ENCODE measurements at places on chromosomes 3 and 15.

DNA sequence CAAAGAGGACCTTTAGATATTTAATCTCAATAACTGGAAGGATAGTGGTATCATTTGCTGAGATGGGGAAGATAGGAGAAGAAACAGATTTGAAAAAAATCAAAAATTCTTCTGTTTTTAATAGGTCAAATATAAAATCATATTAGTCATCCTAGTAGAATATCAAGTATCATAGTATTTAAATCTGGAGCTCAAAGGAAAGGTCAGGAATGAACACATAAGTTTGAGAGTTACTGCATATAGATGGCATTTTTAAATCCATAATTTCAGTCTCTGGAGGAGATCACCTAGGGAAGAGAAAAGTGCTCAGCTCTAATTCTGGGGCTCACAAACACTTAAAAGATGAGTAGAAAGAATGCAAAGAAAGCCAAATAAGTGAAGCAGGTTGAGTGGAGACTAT, 24.9 kb upstream of the CFAP20DC start:
- no peak for DNase-seq

GRCh38 chr3:131505421-131505820, 2.6 kb upstream of the MRPL3 start:
- DNase-seq = no peak

DNA sequence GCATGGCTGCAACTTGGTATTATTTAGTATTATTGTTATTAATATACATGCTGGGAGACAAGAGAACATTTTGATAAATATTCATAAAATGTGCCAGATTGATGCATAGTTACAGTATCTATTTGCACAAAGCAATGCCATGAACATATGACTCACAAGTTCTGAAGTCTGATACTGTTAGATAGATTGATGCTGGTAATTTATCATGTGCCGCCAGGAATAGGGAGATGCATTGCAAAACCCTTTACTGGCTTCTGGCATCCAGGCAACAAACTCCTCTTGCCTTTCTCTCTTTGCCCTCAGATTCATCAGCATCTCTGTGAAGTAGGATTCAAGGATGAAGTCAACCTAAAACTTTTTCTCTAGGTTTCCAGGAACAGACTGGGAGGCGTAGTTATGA, 41.0 kb upstream of the SLC25A26 start:
- no peak for DNase-seq

DNA sequence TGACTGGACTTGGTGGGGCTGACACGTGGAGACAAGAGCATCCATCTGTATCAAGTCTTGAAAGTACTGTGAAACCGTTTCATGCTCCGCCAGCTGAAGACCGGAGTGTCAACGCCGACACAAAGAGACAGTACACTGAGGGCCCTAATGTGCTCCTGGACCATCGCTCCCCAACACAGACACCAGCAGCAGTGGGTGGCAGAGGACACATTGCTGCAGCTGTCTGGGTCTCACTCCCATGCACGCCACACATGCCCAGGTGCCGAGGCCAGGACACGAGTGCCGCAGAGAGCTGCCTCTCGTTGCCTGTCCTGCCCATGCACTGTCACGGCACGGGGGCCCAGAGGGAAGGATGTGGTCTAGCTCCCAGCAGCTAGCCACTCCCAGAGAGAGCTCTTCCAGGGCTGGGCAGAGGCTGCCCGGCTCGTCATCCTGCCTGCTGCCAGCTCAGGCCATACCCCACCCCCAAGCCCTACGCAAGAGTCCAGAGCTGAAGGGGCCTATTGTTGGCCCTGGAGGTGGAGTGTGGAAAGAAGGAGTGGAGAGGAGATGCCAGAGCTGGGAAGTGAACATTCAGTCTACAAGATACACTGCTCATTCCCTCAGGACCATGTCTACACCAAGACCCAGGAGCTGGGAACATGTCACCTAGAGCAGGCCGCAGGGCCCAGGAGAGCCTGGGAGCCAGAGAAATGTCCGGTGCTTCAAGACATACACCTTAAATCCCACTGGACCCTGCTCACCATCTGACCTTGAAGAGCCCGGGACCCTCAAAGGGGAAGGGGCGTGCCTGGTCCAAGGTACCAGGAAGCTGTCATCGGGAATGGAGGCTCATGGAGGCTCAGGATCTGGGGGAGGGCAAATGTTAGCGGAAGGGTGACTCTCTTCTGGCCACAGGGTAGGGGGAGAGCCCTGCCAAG, 7.7 kb downstream of the TNK2 start:
- no peak for DNase-seq

DNA sequence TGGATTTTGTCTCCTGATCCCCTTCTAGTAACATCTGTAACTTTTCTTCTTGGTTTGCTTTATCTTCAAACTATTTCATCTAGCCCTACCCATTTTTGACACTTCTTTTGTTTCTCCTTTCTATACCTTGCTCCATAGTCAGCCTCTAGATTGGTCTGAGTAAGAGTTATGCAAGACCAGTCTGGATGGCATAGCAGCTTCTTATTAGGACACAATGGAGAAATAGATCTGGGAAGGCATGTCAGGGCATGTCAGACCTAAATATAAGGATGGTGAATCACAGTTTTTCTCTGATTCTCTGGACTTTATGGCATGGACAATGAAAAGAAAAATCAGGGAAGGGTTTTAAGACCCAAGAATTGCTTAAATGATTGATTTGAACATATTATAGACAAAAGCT, 452.5 kb downstream of the RAP2B start:
- DNase-seq = no peak

DNA sequence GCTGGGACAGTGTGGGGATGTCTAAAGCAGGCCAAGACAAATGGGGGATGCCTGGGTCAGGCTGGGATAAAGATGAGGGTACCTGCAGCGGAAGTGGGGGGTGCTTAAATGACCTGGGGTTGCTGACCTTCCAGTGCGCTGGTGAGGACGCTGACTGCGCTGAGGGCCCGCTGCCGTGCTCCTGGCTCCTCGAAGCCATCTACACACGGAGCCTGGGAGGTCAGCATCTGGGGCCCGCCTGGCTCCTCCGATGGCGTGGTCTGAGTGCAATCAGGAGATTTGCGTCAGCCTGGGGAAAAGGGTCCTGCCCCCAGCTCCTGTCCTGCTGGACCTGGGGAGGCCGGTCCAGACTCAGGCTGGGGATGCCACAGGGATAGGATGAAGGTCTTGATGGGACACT, 50.7 kb downstream of the SCN5A start:
- DNase-seq = no peak

DNA sequence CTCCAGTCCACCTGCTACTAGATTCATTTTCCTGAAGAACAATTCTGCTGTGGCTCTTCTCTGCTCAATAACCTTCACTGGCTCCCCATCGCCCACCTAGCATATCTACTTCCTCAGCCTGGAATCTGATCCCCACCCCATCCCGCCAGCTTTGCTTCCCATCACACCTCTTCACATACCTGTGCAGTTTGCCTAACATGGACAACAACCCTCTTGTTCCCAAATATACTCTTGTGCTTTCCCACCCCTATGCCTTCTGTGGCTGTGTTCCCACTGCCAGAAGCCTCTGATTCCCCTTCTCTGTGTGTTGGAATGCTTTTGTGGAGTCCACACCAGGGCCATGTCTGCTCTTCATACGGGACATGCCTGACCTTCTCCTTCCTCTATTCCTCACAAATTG, 29.5 kb downstream of the CMTM7 start:
- DNase-seq = no peak

GRCh38 chr15:78312536-78312935, 13.1 kb upstream of the SKIC8 start:
- no peak for DNase-seq

DNA sequence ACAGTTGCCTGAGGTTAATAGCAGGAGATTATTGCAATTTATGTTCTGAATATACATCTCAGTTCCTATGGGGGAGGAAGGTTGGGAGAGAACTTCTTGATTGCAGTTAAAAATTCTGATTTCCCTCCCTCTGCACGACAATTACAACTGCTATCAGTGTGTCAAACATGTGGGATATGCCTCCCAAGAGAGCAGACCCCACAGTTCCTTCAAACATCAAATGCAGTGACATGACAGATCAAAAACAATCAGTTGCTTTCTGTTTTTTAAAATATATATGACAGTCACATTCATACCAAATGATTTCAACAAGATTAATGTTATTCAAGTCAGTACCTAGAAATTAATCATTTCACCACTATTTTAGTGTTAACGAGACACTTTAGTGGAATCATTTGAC, 639.0 kb downstream of the EDEM1 start:
- DNase-seq = no peak

DNA sequence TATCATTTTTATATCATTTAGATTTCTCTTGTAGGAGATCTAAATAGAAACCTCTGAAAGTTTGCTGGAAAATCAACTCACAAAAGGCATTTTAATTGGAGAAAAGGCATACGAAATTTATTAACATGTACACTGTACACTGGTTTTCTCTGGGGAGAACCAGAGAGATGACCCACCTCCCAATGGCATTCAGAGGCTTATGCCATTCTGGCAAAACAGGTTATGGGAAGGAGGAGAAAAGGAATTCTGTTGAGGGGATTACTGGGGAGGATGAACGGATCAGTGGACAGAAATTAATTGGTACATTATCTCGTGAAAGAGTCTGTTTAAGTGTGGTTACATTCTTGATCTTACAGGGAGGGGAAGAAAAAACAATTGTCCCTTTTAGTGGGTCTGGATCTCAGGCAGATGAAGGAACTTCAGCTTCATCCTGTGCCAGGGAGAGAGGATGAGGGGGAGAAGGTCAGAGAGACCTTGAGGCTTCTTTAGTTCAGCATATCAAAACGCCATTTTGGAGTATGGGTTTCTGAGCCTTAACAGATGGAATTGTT, 16.5 kb downstream of the RAB11A start:
- DNase-seq = no peak

GRCh38 chr15:77838061-77838460, 205.3 kb upstream of the LINGO1 start:
- no peak for DNase-seq

DNA sequence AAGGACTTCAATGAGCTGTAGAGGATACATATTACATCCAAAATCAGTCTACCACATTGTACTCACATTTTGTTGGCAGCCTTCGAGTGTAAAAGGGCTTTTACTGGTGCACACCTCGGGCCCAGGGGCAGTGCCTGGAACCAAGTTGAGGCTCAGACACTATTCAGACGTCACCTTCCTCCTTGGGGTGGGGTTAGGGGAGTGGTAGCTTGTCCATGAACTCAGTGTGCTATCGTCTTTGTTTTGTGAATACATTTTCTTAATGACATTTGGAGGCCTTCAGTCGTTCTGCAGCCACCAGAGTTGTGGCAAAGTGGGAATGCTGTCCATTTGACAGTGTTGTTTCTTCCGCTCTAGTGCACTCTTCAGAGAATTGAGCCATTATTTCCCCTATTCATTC, 114.2 kb downstream of the PGPEP1L start:
- no peak for DNase-seq

- DNase-seq = no peak
Observed at GRCh38 chr15:31497838-31498237, 171.2 kb downstream of the KLF13 start.

DNA sequence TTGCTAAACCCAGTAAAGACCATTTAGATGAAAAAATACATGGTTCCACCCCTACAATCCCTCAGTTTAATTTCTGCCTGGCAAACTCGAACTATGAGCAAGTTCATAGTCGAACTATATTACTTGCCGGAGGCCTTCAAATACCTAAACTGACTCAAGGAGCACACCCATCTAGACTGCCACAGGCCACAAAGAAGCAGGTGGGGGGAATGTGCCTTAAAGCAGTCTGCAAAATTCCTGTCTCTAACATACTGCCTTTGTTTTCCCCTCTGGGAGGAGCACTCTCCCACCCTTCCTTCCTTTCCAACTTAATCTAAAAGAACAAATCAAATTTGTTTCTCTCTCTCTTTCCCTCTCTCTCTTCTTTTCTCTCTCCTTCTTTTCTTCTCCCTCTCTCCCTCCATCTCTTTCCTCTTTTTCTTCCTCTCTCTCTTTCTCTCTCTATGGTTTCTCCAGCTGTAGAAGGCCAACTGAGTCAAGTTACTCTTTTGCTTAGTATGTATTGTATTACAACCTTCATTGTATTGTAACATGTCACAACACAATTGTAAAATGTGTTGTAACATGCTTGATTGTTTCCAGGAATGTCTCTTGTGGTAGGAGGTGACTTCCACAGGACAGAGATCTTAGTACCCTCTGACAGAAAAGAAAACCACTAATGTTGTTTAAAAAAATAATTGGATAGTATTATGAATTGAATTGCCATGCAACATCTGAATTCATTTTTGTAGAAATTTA, 496.3 kb downstream of the ROBO2 start:
- DNase-seq = no peak

DNA sequence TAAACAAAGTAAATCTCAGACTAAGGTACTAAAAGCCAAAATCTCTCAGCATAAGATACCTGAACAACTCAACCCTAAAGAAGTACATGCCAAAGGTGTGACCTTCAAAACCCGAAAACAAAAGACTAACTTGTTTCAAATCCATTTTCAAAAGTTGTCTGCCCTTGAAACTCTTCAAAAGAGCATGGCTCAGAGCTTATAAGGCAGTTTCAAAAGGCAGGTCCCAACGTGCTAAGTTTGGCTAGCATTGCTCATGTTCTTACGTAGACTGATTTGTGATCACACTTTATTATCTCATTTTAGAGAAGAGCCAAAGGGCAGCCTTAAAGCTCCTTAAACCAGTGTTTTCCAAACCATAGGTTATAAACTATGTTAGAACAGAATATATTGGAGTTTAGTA, 112.2 kb downstream of the FEZF2 start:
- no peak for DNase-seq

- DNase-seq = no peak
Observed at GRCh38 chr15:88866295-88866881, 29.0 kb downstream of the HAPLN3 start.

DNA sequence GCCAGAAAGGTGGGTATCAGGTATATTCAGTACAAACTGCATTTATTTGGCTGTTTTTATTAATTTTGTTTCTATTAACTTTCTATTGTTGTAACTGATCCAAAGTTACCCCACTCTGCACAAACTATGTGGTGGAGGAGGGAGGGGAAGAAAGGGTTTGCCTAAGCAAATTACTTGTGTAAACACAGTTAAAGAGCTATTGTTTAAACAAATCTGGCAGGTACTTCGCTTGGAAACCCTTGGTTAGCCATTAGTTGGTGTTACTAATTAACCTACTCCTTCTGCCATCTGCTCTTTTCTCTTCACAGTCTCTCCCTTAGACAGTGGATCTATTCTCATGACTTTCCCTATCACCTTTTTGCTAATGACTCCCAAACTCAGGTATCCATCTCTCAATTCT, 328.4 kb upstream of the NECTIN3 start:
- DNase-seq = no peak

DNA sequence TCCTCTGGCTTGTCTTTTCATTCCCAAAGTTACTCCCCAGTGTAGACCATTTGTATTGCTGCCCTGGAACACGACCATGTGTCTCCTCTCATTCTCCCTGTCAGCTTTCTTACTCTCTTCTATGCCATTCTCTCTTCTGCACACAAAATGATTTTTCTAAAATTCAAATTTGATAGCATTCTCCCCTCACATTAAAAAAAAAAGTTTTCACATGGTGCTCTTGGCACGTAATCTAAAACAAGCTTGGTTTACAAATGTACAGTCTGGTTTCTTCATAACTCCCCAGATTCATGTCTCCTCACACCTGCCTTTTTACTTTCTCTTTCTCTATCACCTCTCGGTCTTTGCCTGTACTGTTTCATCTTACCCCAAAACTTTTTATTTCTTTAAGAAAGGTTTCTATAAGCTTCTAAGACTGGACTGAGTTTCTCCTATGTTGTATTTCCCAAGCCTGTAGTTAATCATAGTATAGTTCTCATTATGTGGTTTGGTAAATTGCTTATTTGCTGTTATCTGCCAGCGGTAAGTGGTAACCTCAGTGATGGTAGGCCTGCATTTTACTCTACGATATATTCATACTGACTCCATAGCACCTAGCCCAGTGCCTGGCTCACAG, 31.2 kb downstream of the BCHE start:
- DNase-seq = no peak

GRCh38 chr3:184096811-184097383, at the start of gene HTR3E:
TSS of gene HTR3E (plus strand) at chr3:184097064. CDS start at chr3:184097530, 466 bp downstream.
- no peak for DNase-seq

Measured in muscle of arm (tissue), 14 donors.